GM12864 (cell line): ENCODE measurements at places on chromosomes 2 and 18.

DNA sequence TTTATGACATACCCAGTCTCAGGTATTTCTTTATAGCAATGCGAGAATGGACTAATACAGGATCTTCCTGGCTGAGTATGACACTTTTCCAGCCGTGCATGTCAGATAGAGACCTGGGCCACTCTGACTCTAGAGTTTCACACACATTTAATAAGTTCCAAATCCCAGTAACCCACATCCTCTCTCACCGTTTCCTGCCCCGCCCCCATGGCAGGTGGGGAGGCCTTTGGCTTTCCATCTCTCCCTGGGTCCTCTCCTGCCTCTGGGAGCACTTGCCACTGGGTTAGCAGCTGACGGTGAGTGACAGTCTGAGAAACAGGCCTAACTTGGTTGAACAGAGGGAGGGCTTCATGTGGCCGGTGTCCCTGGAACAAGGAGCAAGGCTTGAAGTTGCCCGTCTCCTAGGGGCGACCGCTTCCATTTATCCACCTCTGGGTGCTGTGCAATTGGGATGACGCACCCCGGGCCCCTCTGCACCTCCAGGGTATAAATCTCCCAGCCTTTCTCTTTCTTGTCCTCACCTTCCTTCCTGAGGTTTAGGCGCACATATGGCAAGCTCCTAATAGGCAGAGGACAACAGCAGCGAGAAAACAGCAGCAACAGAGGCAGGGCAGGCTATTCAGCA, 152.7 kb upstream of the HDAC4 start:
- no peak for DNase-seq

DNA sequence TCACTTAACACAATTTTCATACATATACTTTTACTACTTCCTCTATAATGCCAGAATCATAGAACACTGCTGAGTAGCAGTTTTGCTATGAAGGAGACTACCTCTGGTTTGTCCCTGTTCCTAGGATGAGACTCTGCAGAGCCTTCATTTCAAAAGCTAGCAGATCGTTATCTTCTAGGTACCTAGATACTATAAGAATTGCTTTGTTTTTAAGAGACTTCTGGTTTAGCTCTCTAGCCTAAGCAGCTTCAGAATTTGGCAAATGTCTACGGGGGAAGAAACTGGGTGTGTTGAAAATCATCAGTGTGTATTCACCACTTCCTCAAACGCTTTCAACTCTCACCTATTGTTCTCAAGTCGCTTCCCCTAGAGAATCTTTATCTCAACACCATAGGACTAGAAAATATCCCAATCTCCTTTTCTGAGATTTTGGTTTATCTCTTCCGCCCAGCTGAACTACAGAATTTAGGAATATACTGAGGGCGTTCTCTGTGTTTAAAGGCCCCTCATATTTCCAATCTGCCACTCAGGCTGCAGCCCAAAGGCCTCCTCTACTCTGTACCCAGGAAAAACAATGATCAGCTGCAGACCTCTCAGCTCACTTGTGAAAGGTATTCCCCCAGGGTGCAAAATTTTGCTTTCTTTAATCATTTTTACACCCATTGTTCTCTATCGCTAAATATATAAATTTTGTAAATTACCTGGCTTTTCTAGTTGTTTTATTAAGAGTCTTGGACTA, 28.7 kb downstream of the SMAD2 start:
- DNase-seq, result peak; percentile 51

GRCh38 chr2:112880091-112880531, 30.9 kb upstream of the IL37 start:
- DNase-seq, result no peak

DNA sequence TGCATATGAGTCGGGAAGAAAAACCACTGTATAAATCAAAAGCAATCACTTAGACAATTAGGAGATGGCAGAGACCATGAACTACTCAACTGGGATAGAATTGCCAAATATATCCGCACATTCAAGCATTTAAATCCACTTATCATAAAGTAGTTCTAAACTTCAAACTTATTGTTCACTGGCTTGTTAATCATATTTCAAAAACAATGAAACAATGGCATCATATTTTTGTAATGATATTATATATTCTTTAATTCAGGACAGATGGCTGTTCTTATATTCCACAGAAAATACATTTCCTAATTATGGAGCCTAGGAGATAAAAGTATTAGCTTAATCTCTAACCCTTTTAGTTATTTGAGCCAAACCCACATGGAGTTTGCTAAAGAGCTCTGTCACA, 263.6 kb downstream of the CTNNA2 start:
- no peak for DNase-seq

DNA sequence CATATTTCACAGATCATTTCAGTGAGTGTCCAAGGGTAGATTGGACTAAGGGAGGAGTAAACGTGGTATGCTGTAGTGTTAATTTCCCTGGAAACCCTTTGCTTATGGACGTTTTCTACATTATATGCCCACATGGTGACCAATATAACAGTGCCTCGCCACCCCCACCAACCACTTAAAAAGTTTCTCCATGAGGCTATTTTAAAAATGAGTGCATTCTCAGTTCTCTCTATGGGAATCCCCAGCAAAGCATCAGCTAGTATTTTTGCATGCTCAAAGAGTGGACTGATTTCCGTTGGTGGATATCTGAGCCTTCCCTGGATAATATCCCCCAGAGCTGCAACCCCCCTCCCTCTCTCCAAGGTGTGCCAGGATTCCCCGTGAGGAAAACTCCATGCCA, 73.2 kb downstream of the TGFA start:
- DNase-seq, result no peak

DNA sequence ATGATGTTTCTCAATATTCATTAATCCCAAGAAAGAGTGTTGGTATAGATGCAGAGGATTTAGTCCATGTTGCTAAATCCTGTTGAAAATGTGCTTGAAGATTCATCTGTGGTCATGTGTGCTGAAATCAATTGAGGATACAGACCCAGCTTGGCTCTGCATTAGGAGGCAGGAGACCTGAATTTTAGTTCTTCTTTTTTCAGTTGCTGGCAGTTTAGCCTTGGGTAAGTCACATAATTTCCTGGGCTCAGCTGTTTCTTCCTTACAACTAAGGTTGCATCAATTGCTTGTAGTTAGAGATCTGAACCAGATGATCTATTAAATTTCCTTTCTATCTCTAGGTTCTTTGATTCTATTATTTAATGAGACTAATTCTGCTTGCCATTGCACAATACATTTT, 54.4 kb downstream of the SETBP1 start:
- no peak for DNase-seq

GRCh38 chr18:24924066-24924716, 427.8 kb downstream of the ZNF521 start:
- no peak for DNase-seq

DNA sequence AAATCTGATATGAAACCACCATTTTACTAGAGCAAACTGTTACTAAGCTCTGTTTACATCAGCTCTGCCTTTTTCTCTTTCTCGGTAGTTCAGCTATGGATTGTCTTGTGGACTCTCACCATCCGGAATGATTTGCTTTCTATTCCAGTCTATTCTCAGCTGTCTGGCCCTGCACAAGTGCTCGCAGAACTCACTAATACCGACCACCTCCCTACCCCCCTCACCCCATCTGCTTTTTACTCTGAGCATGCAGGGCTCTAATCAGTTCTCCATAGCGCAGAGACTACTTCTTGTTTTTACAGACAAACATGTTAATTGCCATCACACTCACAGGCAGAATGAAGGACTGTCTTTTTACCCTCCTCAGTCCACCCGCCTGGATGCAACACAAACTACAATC, 180.7 kb upstream of the POU3F3 start:
- no peak for DNase-seq

- no peak for DNase-seq
Observed at GRCh38 chr2:127097471-127097765, 9.5 kb downstream of the BIN1 start.

DNA sequence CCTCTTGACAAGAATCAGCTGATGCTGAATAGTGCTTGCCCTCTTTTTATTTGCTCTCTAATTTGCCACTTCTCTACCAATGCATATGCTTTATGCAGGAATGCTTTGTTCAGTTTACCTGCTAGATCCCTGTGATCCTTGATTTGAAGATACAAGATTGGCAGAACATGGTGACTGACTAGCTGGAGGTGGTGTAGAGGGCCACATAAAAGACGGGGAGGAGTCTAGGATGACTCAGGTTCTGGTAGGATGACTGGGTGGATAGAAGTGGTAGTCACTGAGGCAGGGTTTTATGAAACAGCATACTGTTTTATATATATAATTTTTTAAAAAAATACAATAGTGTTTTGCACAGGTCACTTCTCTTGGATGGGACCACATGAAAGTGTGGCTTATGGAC, 6.3 kb upstream of the ADGRF3 start:
- no peak for DNase-seq

DNA sequence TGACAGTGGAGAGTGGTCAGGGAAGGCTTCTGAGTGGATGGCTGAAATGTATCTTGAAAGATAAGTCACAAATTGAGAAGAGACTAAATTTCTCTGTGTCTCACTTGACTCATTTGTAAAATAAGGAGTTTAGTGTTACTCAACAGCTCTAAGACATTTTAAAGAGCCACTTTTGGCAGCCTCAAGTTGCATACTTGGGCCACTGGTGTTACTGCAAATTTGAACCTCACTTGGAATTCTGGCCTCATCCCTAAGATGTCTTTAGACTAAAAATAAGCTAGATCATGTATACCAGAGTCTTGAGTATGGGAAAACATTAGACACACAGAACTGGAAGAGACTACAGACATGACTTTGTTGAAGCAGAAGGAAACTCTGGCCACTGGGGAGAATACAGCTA, 4.5 kb upstream of the MTLN start:
- DNase-seq, result no peak

GRCh38 chr2:942775-943460, 7.7 kb upstream of the SNTG2 start:
- DNase-seq, result no peak

- DNase-seq, result no peak
Observed at GRCh38 chr2:132754392-132754791, 84.4 kb upstream of the LYPD1 start.

DNA sequence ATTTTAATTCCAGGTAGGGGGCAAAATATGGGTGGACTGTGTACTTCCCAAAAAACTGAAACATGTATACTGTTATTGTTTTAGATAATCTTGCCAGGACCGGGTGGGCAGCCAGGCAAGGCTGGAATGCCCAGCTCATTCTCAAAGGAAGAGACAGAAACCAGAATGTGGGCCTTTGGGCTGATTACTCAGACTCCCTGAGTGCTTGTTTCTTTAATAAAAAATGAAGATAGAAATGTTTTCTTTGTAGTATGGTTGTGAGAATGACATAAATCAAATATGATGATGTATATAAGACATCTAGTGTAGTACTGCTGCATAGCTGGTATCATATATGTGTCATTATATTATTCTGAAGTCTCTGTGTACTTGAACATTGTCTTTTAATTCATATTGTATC, 231.6 kb upstream of the NT5C1B start:
- DNase-seq, result no peak

DNA sequence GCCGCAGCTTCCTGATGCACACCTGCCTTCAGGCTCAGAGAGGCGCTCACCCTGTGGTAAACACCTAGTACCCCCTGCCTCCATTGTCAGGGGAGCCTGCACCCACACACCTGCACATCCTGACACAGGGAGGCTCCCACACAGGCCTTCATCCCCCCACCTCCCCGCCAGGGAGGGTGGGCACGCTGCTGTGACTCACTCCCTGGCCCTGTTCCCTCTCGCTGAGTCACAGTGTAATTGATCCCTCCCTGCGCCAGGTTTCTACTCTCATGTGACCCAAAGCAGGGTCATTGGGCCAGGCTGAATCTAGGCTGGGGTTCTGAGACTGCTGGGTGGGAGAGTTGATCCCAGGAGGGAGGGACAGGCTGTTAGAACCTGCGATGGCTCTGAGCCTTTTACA, 8.5 kb upstream of the CELF4 start:
- no peak for DNase-seq

GRCh38 chr18:6219116-6219717, 195.5 kb downstream of the L3MBTL4 start:
- peak; percentile 10 for DNase-seq

GRCh38 chr2:74488643-74489481, 6.0 kb downstream of the TTC31 start:
- no peak for DNase-seq

DNA sequence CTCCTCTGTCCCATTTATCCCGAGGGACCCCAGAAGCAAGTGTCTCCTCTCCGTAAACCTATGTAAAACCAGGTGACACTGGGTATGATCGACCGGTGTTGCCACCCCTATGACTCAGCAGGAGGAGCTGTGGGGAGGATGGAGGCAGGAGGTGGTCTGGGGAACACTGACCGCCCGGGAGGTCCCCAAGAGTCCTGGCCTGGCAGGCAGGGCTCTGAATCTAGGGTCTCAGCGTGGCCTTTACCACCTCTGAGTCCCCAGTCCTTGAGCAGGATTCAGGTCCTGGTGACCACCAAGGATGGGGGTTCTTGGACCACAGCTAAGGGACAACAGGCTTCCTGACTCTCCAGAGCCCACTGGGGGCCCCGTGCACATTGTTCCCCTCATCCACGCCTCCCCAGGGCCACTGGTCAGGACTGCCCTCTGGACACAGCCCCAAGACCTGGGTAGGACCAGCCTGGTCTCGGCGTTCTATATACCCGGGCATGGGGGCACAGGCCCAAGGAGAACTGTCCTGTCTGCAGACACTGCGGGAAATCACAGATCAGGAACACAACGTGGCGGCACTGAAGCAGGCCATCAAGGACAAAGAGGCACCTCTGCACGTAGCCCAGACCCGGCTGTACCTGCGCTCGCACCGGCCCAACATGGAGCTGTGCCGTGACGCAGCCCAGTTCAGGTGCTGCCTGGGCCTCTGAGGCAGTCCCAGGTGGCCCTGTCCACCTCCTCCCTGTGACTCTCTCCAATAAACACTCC, 4.0 kb downstream of the TEKT4 start:
- DNase-seq, result no peak

GRCh38 chr18:23889907-23890306, 124.6 kb upstream of the TTC39C start:
- DNase-seq, result no peak

- no peak for DNase-seq
Observed at GRCh38 chr18:23722646-23723045, 33.4 kb downstream of the LAMA3 start.

GRCh38 chr18:25434745-25435144, 82.8 kb upstream of the ZNF521 start:
- DNase-seq, result no peak

- no peak for DNase-seq
Observed at GRCh38 chr18:34084635-34085034, 140.1 kb downstream of the NOL4 start.

- no peak for DNase-seq
Observed at GRCh38 chr18:48078448-48078847, 148.0 kb upstream of the SMAD2 start.

GRCh38 chr2:101900375-101900774, 91.4 kb upstream of the IL1R2 start:
- DNase-seq, result no peak

GRCh38 chr2:234426616-234427015, 70.3 kb downstream of the ARL4C start:
- no peak for DNase-seq

DNA sequence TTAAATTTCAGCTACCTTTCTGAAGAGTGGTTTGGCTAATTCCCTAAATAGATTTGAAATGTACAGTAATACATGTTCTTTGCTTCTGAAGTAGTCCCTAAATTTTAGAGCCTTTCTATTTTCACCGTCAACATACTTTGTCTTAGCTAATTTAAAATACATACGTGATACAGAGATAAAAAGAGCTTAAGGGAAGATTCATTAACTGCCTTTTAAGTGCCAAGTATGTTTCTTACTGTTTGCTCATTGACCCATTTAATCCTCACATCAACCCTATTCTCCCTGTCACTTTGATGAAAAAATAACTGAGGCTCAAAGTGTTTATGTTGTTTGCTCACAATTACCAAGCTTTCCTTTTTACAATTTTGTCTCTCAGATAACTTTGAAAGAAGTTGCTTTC, 118.6 kb upstream of the CDH7 start:
- DNase-seq, result no peak
